ENCODE measurements at places on chromosomes 5 and 9.

GRCh38 chr5:110477911-110478310, 248.6 kb downstream of the TMEM232 start:
- no peak for DNase-seq

- no peak for DNase-seq
Measured at GRCh38 chr9:33315371-33315770, 25.1 kb downstream of the NFX1 start.

DNA sequence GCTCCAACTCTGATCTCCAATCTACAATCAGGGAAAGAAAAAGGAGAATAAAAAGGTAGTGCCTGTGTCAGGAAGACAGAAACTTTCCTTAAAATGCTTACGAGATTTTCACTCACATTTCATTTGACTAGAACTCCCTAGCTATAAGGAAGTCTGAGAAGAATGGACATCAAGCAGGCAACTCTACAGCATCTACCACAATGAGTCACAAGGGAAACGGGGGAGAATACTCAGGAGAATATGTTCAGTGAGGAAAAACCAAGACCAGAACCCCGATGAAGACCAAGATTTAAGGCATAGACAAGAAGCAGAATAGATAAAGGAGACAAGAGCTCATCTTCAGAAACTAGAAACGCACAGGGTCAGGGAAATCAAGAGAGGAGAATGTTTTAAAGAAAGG, 9.0 kb upstream of the SETD9 start:
- peak; percentile 48 for DNase-seq

- DNase-seq, result no peak
Measured at GRCh38 chr9:126160067-126160853, 166.4 kb upstream of the MVB12B start.

DNA sequence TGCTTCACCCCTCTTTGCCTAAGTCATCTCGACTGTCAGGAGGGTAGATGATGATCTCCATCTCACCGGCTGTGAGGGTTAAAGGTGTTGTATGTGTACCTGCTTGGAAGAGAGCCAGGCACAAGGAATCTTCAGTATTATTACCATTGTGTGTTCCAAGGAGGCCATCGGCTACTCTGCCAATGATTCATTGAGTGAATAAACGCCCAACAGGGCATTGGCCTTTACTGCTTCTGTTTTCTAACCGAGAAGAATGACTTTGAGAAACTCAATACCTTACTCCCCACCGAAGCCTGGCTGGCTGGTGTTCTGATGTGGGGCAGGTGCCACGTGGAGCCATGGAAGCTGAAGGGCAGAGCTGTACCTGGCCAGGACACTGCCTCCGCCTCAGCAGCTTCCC, 228.8 kb downstream of the SNX18 start:
- no peak for DNase-seq

Data from suppressor macrophage treated with lipopolysaccharide for 1 hour (primary cell).